ENCODE measurements at places on chromosomes 5 and 9.
A peak's percentile ranks its signal among the peaks of the same experiment; 100 is the strongest.

GRCh38 chr5:97797994-97798451, 615.0 kb upstream of the RIOK2 start:
- DNase-seq, result no peak

DNA sequence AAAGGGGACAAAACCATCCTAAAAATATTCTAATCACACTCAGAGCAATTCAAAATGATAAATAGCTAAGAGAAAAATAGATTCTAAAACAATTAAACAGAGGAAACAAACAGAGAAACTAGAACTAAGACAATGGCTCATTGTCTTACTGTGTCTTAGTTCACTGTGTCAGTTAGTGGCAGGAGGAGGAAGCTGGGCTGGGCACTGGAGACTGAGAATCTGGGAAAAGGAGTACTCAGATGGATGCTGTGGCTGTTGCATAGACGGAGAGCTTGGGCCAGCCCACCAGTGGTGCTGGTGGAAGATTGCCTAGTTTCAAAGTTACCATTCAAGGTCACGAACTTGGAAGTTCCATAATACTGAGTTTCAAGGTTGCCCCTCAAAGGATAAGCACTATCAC, 94.7 kb upstream of the IFNK start:
- DNase-seq, result no peak

GRCh38 chr5:146042628-146043279, 62.6 kb downstream of the PLAC8L1 start:
- no peak for DNase-seq

GRCh38 chr9:131585375-131585774, 40.1 kb downstream of the PRRT1B start:
- DNase-seq, result no peak

DNA sequence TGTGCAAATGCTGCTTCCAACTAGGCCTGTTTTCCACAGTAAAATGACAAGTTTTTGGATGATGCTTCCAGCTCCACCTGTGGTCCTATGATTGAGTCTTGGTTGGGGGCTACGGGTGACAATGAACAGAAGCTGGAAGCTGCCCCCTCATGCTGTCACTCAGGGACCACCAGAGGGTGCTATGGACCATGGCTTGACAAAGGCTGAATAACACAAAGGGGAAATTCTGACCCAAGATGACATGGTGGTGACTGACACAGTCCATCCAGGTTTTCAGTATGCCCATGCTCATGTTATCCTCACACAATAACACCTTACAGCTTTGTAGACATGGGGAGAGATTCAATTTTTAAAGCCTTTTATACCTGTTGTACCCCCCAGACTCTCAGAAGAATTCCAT, 23.9 kb upstream of the SAP30L start:
- no peak for DNase-seq

DNA sequence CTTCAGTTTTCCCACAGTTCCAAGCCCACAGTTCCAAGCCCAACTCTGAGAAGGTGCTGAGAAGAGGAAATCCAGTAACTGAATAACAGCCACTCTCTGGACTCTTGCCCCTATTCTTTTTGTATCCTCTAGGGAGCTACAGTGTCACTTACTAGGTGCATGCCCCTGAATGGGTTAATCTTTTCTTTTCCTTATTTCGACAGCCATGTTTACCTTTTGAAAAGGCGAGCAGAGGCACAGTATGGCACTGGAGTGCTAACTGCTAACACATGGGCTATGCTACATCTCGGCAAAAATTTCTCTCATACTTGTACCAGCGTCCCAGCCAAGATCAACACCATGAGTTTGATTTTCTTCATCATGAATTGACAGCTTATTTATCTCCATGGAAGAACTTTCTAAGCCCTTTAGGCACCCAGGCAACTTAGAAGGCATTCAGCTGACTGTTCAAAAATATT, 222.6 kb downstream of the EBF1 start:
- DNase-seq, result no peak

GRCh38 chr9:82882748-82883147, 180.2 kb downstream of the RASEF start:
- DNase-seq, result no peak

- DNase-seq, result no peak
These were observed 218.3 kb upstream of the IER5L start for GRCh38 chr9:129396365-129396708.

DNA sequence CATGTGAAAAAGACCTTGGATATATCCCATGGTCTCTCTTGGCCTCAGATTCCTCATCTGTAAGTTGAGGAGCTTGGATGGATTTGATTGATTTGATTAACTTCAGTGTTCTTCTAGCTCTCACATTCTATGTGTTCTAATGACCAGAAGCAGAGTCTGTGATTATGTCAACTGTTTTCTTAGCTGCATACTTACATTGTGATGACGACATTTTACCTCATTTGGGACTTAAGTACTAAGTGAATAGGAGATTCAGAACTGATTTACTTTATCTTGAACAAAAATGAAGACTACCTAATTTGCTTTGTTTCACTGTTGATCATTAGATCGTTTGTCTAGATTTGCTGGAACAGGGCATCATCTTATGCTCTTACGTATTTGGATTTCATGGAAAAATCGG, 427.7 kb downstream of the SH3GL2 start:
- no peak for DNase-seq

DNA sequence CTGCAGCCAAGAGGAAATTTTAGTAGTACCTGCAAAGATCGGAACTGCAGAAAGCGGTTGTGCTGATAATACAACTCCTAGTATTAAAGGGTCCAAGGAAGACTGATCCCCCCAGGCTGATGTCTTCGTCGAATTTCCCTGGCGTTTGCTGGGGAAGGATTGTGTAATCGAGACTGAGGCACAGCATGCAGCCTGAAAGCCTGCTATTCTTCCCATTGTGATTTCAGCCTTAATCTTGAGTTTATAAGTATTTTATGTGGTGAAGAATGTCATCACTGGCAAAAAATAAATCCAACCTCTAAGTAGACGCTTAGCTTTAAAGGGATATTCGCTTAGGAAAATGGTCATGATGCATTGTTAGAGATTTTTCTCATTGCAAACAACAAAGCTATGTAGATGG, 21.3 kb upstream of the LMX1B start:
- no peak for DNase-seq

DNA sequence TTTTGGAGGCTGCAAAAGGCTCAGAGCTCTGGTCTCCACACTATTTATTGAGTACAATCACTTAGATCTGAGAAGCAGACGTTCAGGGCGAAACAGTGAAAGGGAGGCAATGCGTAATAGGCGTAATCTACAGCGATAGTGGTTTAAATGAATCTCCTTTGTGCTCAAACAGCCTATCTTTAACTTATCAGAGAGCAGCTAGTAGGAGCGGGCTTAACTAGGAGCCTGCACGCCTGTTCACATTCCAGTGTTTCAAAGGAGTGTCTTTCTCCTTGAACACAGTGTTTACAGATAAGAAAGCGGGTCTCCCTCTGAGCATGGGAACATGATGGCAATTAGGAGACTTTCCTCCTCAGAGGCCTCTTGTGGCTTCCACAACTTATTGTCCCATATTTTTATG, 49.4 kb downstream of the AP3B1 start:
- no peak for DNase-seq

GRCh38 chr9:107280543-107280942, 2.5 kb upstream of the RAD23B start:
- no peak for DNase-seq

GRCh38 chr9:127112735-127113161, 9.7 kb downstream of the ANGPTL2 start:
- peak; percentile 23 for DNase-seq

- peak; percentile 48 for DNase-seq
These were observed 129.6 kb upstream of the CNTLN start for GRCh38 chr9:17005056-17005823.

Measured in NCI-H774 (cell line).